ENCODE measurements at places on chromosomes 4 and X.

DNA sequence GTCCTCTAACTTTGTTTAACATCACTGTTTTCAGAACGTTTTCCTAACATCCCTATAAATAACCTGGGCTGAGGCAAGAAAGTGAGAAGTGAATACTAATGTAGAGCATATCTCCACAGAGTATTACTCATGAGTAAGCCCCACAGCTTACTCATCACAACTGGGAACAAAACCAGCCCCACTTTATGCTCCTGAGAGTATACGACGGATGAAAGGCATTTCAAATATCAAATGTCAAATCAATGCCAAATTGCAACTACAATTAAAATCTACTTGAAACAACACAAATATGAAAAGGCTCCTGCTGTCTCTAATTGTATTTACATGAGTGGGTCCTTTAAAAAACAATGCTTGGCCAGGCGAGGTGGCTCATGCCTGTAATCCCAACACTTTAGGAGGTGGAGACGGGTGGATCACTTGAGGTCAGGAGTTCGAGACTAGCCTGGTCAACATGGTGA lies 41.2 kb downstream of the SH3RF1 start:
- DNase-seq, result no peak

DNA sequence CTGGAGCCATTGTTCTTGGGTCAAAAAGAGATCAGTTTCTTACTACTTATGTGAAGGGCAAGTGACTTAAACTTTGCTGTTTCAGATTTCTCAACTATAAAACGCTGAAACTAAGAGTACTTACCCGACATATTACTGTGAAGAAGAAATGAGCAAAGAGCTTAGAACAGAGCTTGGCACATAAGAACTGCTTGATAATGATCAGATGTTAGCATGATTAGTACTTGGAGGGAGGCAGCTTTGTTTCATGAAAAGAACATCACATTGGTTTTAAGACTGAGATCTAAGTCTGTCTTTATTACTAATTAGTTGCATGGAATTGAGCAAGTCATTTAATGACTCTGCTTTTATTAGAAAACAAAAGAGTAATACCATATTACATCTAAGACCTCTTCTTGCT lies 169.1 kb downstream of the ARHGAP24 start:
- DNase-seq, result no peak

DNA sequence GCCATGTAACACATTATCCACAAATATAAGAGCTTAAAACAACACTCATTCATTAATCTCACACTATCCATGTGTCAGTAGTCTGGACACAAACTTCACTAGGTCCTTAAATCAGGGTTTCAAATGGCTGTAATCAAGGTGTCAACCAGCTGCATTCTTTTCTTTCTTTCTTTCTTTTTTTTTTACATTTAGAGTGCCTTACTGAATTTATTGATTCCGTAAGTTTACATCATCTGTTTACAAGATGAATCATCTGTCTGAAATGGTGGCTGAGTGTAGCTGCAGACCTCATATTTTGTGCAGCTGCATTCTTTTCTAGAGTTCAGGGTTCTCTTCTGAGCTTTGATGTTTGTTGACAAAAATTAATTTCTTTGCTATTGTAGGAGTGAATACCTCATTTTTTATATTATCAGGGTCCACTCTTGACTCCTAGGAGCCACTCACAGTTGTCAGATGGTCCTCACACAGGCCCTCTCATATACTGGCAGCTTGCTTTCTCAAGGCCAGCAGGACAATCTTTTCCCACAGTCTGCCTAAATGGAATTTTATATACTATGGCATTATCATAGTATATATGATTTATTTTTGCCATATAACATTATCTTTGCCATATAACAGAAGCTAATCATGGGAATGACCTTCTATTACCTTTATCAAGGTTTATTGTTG lies 37.8 kb downstream of the SPOCK3 start:
- no peak for DNase-seq

DNA sequence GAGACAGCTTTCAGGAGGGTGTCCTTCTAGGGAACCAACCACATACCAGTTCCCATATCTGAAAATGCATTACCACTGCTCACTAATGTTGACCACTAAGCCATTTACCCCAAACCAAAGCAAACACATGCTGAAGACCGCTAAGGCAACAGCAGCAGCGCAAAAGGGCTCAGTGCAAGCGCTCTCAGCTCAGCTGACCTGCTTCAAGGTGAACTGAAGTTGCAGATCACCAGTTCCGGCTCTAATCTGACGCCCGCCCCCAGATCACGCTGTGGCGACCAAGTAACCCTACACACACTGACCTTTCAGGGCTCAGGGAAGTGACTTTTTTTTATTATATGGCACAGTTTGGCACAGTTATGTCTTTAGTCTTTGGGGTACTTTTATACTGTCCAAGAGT lies 5.8 kb downstream of the MECP2 start:
- DNase-seq, result no peak

DNA sequence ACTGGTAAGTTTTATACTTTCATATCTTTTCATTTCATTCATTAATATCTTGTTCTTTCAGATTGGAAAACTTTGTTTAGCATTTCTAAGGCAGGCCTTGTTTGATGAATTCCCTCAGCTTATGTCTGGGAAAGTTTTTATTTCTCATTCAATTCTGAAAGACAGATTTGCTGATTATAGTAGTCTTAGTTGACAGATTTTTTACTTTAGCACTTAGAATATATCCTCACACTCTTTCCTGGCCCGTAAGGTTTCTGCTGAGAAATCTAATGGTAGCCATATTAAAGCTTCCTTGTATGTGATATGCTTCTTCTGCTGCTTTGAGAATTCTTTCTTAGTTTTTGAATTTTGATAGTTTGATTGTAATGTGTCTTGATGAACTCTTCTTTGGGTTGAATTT lies 296.6 kb downstream of the CHIC1 start:
- no peak for DNase-seq

- no peak for DNase-seq
Observed at GRCh38 chrX:53254570-53255461, 26.6 kb downstream of the IQSEC2 start.
